ENCODE measurements at places on chromosomes 3 and 15. TPM values are rescaled to one million over a fixed set of nuclear protein-coding genes. Genes with fewer than 3 reads are reported as not detected.

The SLC30A4 gene
- total RNA-seq, result 17.1 TPM

DNA sequence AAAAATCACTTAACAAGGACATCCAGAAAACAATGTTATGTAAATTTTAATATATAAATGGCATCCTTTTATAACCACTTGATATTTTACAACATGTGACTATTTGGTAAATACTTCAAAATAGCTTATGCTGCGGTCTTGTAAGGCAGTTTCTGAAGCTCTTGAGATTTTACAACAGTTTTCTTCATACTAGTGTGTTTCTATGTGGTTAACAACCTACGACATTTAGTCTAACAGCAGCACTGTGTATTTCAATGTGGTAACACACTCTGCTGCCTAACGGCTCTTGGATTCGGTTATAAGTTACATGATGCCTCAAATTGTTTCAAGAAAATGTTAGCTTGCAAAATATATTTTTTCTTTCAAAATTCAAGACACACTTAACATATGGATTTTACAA is 12.9 kb upstream of the MELTF start:
- no peak for DNase-seq
- no peaks in the 10 kb centered on the region for H3K27me3 ChIP-seq

GRCh38 chr3:138812806-138813205 is 21.9 kb downstream of the PIK3CB start:
- no peak for DNase-seq
- no peaks in the 10 kb centered on the region for H3K36me3 ChIP-seq
- H3K4me1 ChIP-seq, result peaks cover 3% of the 10 kb centered on the region

- no peaks in the 10 kb centered on the region for H3K36me3 ChIP-seq
- peaks cover 12% of the 10 kb centered on the region for H3K27me3 ChIP-seq
- H3K4me3 ChIP-seq, result no peak overlapping the region
- no peak for DNase-seq
- no peak overlapping the region for H3K27ac ChIP-seq
- peaks cover 7% of the 10 kb centered on the region for H3K4me1 ChIP-seq
Observed at GRCh38 chr15:31195871-31196270, 94.3 kb upstream of the TRPM1 start.

All from chondrocyte (in vitro differentiated cells).